ENCODE measurements at places on chromosomes 12 and 14.

- DNase-seq: no peak
These were observed 1029.1 kb downstream of the BCL11B start for GRCh38 chr14:98242903-98243302.

- DNase-seq: peak; percentile 10
These were observed at the start of gene SDS for GRCh38 chr12:113403435-113404415. TSS of gene SDS (minus strand) at chr12:113403887. CDS start at chr12:113399708, 4,179 bp downstream.

DNA sequence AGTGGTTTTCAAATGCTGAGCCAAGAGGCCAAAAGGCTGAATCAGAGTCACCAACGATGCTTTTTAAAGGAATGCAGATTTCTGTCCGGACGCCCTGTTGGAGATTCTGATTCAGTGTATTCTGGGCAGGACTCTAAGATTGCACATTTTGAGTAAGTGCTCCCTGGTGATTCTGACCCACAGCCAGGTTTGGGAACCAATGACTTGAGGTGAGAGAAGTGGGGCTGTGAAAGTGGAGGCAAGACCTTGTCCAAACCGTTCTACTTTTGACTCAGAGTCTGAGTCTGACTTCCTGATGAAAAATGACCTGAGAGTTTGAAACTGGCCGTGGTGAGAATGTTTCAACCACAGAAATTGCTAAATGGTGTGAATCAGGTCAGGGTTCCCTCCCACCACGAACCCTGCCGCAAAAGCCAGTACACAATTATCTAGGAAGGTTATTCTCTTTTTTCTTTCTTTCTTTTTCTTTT lies 90.2 kb downstream of the NTN4 start:
- no peak for DNase-seq

DNA sequence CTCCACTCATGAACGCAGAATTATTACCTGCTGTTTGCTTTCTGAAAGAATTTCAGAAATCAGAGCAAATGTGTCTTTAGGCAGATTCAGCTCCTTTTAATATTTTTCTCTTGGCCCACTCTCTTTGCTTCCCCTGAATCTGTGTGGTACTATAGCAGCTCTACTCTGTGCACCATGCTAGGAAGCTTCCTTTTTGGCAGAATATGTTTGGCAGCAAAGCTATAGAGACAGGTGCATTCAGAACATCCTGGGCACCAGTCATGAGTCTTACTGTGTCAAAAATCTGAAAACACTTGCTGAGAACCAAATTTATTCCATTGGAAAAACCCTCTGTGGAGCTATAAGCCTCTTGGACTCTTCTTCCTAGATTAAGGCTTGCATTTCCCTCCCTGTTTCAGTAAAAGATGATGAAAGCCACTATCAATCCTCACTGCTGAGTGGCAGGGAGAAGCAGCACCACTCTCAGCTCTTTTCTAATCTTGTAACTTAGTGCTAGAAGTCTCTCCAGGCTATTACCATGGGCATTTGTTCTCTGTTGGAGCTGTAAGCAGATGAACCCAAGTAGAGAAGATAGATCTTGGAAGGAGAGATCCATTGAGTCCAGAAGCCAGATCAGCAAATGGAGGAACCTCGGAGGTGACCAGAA lies 18.2 kb downstream of the CIPC start:
- no peak for DNase-seq

DNA sequence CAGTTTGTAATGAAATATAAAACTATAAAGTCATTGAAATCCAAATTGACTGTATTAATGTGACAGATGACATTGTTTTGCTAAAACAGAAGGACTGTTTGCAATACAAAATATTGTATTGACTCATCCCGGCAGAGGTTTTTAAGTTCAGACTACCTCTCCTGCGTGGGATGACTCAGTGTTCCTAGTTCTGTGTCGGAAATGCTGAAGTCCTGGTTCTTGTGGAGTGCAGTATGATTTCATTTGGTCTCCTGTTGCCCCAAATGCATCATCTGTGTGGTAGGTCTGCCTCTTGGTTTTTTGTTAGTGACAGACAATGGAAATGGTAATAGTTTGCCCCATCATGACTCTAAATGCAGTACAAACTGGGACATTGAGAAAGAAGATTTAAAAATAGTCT lies 27.8 kb downstream of the PELI2 start:
- no peak for DNase-seq

DNA sequence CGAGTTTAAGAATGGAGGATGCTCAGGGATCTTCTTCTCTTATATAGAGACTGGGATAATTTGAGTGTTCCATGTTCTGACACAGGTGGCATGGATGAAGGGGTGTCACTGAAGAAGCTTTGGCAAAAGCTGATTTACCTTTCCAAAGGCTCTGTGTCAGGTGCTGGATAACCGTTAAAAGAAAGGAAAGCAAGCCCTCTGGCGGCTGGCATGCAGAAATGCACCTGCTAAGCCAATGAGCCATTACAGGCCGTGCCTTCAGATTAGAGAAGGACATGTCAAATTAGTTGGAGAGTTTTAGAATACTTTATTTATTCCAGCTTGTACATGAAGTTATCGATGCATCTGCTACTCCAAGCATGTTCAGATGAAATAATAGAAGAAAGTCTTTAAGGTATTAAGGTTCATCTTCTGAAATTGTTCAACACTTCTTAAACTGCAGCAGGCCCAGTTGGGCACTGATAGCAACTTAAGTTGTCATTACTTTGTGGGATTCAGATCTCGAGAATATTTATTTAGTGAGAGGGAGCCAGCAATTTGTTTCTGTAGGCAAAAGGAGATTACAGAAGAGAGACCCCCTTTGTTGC lies 678.2 kb downstream of the NRXN3 start:
- peak; percentile 15 for DNase-seq

DNA sequence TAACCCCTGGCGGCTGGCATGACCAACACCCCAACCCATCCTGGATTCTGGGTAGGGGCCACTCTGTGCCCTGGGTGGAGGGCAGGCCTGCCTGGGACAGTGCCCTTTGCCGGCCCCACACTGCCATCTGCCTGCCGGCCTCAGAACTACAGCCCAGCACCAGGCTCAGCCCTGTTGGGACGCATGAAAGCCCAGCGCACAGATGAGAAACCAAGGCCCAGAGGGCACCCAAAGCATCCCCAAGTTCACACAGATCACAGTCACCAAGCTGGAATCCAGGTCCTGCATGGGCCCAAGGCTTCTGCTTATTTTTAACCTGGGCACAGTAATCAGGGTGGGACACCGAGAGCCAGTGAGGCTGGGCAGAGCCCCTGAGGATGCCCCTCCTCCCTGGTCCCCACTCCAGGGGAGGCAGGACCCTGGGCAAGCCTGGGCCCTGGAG lies 26.2 kb downstream of the RFLNA start:
- peak; percentile 64 for DNase-seq

DNA sequence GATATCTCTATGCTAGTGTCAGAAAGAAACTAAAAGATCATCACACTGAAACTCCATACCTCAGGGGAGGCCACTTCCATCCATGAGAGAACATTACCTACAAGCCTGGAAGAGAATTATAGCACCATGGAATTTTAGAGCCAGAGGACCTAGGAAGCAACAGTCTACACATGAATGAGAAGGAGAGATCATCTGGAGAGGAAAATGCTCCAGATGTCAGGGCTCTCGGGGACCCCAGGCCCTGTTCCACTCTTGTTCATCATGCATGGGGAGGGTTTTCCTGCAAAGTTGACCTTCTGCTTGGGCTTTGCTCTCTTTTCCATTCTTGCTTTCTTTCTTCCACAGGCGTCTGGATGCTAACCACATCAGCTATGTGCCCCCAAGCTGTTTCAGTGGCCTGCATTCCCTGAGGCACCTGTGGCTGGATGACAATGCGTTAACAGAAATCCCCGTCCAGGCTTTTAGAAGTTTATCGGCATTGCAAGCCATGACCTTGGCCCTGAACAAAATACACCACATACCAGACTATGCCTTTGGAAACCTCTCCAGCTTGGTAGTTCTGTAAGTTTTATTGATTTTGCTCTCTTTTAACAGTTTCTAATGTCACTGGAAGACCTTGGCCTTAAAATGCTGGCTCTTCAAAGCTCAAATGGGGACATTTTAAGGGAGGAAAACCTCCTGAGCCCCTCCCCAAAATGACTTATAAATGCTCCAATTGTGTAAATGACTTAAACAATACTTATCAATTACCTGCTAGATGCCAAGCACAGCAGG lies 110.7 kb downstream of the ZFC3H1 start:
- DNase-seq: no peak

DNA sequence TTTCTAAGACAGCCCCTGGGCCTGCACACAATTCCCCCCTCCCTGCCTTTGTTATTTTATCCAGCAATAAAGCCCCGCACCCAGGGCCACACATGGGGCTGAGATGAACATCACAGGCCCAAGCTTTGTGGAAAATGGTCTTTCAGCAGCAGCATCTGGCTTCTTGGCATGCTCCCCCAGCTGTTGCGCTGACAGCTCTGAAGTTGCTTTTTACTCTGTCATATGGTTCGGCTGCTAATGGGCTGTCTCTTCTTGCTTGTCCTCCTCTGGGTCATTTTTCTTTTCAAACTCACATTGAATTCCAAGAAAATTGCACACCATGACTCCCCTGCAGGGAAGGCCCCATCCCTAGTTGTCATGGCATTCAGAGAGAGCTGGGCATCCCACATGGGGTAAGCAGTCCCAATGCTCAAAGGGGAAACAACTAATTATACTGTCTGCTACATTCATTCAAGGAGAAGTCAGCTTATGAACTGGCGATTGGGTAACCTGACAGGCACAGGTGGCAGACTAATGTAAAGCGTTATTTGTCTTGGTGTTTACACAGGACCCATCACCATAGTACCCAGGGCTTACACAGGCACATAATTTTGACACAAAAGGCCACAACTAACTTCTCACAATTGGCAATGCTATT lies 74.0 kb upstream of the CDKN3 start:
- peak; percentile 51 for DNase-seq

- DNase-seq: no peak
These were observed 29.4 kb upstream of the PPP2R5C start for GRCh38 chr14:101732118-101732517.

- no peak for DNase-seq
These were observed 20.4 kb downstream of the EIF2B2 start for GRCh38 chr14:75023108-75023507.

GRCh38 chr14:74356892-74357575 lies 8.8 kb downstream of the VRTN start:
- DNase-seq: no peak

DNA sequence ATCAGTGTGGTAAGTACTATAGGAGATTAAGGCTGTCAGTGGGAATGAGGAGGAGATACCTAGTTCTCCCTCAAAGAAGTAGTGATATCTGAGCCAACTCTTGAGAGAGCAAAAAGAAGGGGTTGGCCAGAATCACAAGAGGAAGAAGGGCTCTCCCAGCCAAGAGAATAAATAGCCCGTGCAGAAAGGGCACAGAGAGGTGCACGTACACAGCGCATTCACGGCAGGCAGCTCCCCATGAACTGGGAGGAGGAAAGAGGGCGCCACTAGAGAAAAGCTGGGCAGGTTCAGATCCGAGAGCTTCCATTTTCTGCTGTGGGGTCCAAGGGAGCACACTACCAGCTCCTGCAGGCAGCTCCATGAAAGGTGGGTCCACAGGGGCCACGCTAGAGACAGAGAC lies 59.9 kb downstream of the PPP2R5E start:
- no peak for DNase-seq

DNA sequence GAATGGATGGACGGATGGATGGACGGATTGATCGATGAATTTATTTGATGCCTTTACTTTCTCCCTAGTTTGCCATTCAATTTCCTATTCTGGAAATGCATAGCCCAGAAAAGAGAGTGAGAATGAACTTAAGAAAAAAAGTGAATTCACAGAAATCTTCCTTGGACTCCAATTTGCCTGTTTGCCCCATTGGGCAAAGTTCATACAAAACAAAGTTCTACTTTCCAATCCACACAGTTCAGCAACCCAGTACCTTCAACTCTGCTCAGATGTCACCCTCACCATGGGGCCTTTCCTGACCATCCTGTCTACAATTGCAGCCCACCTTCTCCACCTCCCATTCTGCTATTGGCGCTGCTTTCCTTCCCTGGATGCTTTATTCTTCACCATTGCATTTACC lies 8.2 kb upstream of the NUAK1 start:
- no peak for DNase-seq

DNA sequence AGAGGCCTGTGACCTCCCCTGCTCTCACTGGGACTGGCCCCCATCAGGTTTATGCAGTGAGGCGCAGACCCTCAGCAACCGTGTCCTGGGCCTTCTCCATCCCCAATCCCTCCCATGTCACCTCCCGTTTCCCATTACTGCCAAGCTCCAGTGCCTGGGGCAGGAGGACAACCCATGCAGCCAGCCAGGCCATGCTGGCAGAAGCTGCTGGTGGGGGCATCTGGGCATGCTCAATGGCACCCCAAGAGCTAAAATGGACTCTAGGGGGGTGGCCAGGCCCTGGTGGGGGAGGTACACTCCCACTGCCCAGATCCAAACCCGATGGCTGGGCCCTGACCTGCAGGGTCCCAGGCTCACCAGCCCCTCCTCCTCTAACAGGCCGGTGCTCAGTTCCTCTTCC lies 20.5 kb upstream of the GPR132 start:
- DNase-seq: no peak

- no peak for DNase-seq
These were observed 34.8 kb downstream of the DUSP16 start for GRCh38 chr12:12527820-12528296.

DNA sequence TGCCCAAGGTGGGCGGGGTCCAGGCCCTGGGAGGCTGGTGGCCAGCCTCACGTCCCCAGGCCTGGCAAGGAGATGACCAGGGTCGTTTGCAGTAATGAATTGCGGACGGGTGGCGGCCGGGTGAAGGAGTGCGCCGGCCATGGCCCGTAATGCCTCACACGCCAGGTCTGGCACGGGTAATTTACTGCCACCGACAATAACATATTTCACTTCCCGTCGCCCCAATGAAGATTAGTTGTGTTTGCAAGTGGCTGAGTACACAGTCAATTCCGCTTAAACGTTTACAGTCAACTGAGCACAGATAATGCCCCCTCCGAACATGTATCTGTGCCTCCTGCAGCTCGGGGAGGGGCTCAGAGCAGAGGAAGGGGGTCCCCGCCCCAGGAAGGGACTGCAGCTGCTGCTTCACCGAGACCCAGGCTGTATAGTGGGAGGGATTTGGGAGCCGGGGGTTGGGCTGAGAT lies 48.3 kb downstream of the MVK start:
- no peak for DNase-seq

GRCh38 chr14:89110110-89110509 lies 285.7 kb downstream of the TTC8 start:
- no peak for DNase-seq

- DNase-seq: no peak
These were observed 64.7 kb upstream of the ESRRB start for GRCh38 chr14:76311079-76311758.

DNA sequence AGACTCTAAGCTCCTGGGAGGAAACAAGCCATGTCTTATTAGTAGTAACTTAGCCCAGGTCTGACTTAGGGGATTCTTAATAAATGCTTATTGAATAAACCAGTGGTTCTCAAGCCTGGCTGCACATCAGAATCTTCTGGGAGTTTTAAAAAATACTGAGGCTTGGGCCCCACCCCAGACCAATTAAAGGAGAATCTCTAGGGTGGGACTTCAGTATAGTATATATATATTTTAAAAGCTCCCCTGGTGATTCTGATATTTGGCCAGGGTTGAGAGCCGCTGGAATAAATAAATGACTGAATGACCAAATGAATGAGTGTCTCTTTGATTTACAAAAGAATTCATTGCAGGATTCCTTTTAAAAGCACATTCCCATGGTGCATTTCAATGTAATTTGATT lies 151.5 kb upstream of the GSC start:
- DNase-seq: no peak

Measured in right kidney (tissue), 9 donors.